ENCODE measurements at places on chromosomes 7 and 10.

- no peak for DNase-seq
Observed at GRCh38 chr7:74225400-74225799, 15.6 kb downstream of the LAT2 start.

DNA sequence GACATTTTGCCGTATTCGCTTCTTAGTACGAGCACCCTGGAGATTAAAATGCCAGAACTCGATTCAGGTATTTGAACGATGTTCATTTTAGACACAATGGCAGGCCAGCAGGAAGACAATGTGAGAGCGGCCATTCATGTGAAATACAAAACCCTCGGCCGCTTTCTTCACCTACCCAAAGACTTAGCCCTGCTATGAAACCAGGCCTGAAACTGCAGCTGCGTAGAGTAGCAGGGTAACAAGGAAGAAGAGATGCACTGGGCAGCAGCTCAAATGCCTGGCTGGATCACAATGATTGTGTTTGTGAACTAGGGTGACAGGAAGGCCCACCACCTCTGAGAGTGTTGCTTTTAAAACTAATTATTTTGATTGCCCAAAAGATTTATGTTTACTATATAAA lies 234.8 kb downstream of the TRIL start:
- no peak for DNase-seq

- DNase-seq, result peak; percentile 97
Observed at GRCh38 chr7:116210345-116211005, at the start of gene TES. TSS of gene TES (plus strand) at chr7:116210539. CDS start at chr7:116210708, 169 bp downstream.

DNA sequence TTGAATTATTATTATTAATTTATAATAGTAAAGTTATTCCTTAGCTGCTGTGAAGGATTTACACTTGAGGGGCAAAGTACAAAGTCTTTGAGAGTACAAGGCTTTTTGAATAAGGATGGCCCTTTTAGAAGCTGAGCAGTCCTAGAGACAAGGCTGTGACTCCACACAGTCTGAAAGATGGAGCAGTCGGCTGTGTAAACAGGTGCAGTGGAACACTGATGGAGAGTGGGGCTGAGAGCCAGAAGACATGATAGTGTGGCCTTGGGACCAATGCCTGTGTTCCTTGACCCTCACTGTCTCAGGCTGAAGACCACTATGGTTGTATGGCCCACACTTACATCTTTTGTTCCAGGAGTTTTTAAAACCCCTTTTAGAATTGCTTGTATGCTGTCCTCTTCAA lies 311.2 kb upstream of the PHF14 start:
- no peak for DNase-seq

GRCh38 chr7:43768887-43769272 lies 10.4 kb downstream of the BLVRA start:
- DNase-seq, result no peak

- DNase-seq, result no peak
Observed at GRCh38 chr10:76037531-76038155, 606.2 kb downstream of the LRMDA start.

GRCh38 chr10:48389272-48389671 lies 82.8 kb downstream of the MAPK8 start:
- no peak for DNase-seq

Measured in K562 (cell line).